ENCODE measurements at places on chromosomes 2 and 18. TPM values are rescaled to one million over a fixed set of nuclear protein-coding genes. Genes with fewer than 3 reads are reported as not detected.

DNA sequence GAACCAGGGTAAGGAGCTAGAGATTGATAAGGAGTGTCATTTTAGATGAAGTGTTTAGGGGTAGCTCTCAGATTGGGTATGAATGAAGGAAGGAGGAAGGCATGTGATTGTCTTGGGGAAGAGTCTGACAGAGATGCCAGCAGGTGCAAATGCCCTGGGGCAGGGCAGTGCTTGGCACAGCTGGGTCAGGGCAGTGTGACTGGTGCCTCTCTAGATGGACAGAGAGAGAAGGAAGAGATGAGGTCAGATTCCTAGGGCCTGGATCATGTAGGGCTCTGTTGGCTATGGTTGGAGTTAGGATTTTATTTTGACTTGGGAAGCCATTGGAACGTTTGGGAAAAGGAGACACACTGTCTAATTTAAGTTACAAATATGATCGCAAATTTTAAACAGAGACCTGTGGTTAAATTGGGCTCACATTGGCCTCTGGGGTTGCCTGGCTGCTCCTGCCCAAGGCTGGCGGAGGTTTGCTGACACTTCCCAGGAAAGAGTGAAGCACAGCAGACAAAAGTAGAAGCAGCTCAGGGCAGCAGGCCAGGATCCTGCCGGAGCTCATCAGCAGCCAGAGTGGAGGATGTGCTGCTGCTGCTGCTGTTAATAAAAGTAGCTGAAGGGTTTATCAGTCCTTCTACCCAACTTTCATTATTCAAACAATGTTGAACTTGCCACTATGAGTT is 32.7 kb upstream of the FHL2 start:
- DNase-seq: no peak

- no peak for DNase-seq
Observed at GRCh38 chr2:72034353-72035095, 113.1 kb downstream of the CYP26B1 start.

DNA sequence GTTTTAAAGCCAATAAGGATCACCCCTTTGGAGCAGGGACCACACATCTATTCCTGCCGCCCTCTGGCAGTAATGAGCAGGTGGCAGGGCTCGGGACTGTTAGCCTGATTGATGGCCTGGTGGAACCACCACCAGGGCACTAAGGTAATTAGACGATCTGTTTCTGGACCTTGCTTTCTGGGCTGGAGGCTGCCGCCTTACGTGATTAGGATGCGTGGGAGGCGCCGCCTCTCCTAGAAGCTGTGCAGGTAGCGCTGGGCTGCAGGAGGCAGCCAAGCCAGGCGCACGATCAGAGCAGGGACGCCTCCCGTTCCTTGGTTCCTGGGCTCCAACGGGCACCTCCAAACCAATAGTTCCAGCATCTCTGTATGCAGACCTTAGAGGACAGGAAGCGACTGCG is 242.6 kb upstream of the RAB12 start:
- no peak for DNase-seq

DNA sequence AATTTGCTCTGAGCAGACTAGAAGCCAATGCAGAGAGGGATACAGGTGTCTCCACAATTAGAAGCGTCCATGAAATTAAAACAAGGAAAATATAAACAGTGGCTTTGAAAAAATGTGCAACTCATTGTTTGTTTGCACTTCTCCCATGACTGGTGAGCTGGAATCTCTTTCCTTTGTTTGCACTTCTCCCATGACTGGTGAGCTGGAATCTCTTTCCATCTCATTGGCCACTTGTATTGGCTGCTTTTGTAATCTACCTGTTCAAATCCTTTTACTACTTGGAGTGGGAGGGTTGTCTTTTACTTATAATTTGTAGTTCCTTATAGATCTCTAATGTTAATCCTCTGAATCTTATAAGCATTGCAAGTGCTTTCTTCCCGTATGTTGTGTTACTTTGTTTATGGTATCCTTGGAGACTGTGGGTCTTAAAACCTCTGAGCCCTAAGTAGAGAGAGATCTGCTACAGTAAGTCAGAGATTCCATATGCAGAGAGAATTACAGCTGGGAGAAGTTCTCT is 94.1 kb downstream of the RTN4 start:
- DNase-seq: no peak

GRCh38 chr2:9768388-9768787 is 74.9 kb upstream of the TAF1B start:
- DNase-seq: no peak

DNA sequence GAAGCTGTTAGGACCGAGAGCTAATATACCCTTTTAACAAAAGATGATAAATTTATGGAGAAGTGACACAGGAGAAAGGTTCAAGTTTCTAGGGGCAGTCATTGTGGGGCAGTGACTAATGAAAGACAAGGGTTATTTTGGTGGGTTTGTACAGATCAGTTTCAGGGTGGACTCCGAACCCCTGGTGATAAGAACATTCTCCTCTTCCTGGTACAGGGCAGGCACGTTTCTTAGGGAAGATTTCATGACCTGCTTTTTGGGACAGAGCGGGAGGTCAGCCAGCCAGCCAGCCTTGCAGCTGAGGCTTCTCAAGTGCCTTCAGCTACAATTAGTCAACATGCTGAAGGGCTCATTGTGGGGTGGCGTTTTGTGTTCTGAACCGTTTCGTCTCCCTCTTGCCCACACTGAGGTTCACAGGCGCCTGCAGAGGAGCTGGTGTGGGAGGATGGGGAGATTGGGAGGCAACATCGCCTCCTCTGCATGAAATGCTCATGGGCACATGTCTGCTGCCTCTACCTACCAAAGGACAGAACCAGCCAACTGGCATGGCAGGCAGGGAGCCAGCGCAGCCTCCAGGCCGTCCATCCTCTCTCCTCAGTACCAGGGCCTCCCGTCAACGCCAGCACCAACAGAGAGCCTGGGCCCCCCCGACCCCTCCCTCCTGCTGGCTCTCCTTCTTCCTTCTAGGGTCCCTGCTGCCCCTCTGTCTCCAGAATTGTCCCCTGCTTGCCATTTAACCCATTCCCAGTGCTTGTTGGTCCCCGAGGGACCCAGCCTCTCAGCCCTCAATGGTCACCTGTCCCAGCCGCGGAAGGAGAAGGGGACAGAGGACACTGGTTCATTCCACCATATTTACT is 9.6 kb downstream of the CHMP1B start:
- no peak for DNase-seq

DNA sequence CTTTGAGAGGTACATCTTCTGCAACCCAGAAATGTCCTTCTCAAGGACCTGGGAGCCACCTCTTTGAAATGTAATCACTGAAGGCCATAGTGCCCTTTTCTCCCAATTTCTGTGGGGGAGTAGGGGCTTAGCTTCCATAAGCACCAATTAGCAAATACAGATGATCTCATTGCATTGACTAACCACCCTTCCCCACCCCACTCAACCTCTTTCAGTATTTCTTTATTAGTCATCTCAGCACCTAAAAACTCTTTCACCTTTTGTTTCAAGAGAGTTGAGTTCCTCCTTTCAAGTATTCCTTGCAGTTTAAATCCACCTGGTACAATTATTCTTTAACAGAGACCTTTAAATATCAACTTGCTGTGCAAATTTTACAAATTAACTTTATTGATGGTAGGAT is 1011.8 kb upstream of the CDH2 start:
- no peak for DNase-seq

GRCh38 chr2:234334756-234335155 is 162.1 kb downstream of the ARL4C start:
- no peak for DNase-seq

DNA sequence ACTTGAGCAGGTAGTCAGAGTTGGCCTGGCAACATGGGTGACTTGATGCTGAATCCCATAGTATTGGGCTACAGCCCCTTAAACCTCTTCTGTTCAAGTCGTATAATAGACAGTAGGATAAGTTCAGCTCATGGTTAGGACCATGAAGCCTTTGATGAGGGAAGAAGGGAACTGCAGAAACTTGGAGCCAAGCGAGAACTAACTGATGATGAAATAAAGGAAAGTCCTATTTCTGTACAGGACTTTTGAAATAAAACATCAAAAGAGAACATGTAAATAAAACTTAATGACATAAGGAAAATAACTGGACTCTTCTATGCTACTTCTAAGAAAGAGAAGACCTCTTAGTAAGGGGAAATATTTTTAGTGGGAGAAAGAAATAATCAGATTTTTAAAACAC is 51.2 kb upstream of the UGP2 start:
- no peak for DNase-seq

GRCh38 chr2:120338015-120338414 is 7.9 kb upstream of the INHBB start:
- no peak for DNase-seq

GRCh38 chr18:4734903-4735302 is 279.8 kb upstream of the DLGAP1 start:
- no peak for DNase-seq

DNA sequence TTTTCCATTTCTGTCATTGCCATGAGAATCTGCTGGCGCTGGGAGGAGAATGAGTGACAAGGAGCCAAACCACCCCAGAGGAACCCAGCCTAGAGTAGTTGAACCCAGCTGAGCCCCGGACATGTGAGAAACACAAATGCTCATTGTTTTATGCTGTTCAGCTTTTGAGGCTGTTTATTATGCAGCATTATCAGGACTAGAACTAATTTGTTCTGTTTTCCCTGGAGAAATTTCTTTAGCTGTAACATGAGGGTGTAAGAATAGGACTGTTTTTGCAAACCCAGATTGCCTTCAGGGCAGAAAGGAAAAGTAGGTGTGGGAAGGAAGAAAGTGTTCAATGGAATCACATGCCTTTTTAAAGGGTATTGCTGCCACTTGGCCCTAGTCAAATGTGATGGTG is 28.5 kb upstream of the DOCK10 start:
- no peak for DNase-seq

DNA sequence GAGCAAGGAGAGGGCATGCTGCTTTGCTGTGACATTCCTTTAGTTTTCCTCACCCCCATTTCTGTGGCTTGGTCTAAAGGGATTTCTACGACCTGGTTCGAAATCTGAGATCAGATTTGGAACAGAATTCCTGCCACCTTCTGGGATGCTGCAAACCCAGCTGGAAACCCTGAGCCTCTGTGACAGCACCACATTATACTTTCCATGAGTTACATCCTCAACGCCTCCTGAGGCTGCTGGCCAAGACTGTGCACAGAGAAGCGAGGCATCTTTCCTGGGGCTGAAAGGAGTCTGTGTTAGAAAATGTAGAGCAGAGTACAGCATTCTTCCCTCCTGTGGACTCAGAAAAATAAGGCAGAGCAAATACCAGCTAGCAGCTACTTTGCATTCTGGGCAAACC is 138.1 kb upstream of the CHAC2 start:
- no peak for DNase-seq

GRCh38 chr2:38886063-38886462 is 3.6 kb upstream of the ARHGEF33 start:
- no peak for DNase-seq

- DNase-seq: no peak
Observed at GRCh38 chr18:56563568-56563967, 74.8 kb downstream of the TXNL1 start.

DNA sequence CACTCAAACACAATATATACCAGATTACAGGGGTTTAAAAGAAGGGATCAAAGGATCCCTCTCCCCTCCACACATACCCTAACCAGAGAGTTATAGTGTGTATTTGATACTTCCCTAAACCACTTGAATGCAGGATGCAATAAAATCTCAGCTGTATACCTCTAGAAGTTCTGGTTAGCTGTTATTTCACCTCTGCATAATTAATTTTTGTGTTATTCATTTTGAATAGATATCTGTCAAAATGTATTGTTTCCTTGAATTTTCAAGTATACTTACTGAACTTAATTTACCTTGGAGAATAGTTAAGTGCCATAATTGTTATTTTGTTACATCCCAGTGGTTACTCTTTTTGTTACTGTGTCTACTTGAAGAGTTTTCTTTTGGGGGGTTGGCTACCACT is 34.5 kb downstream of the DDX1 start:
- DNase-seq: no peak

- no peak for DNase-seq
Observed at GRCh38 chr2:217478831-217479455, 523.9 kb downstream of the TNS1 start.

DNA sequence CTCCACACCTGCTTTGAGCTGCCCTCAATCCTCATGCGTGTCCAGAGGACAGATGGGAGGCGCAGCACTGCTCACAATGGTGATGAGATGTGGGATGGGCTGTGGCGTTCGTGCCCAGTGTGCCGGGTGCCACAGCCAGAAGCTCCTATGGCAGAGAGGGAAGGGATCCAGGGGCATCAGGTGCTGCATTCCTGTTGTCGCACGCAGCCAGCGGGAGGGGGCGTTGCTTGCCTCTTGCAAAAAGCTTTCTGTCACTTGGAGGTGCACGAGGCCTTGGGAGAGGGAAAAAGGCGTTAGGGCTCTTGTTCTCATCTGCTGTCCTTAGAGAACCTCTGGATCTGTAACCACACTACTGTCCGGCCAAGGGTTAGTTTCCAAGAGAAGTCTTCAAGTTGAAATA is 29.2 kb upstream of the ALLC start:
- no peak for DNase-seq

- no peak for DNase-seq
Observed at GRCh38 chr2:75035444-75036353, 77.3 kb downstream of the POLE4 start.

DNA sequence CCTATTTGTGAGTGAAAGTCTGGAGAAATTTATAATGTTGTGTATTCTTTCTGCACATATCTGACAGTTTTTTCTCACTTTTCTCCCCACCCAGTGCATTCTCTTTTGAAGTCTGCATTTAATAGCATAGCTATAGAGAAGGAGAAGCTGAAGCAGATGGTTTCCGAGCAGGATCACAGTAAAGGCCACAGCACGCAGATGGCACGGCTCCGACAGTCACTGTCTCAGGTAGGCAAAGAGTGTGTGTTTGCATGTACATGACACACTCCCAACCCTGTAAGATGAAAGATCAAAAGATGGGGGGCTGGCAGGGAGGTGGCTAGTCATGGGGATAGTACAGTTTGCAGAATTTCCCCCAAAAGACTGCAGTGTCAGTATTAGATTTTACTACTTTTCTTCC is 89.4 kb downstream of the PRKRA start:
- DNase-seq: no peak

DNA sequence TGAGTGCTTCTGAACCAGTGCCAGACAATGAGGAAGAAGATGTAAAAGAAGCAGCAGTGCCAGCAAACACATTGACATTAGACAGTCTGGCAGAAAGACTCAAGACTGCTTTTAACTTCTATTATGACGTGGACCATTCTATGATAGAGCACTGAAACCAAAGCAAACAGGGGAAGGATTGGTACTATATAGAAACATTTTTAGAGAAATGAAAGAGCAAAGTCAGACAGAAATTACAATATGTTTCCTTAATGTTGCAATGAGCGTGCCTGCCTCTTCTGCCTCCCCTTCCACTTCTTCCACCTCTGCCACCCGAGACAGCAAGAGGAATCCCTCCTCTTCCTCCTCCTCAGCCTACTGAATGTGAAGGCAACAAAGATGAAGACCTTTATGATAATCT is 39.7 kb downstream of the DHX57 start:
- DNase-seq: no peak

- no peak for DNase-seq
Observed at GRCh38 chr2:182031956-182032355, 46.3 kb downstream of the PPP1R1C start.

- no peak for DNase-seq
Observed at GRCh38 chr2:230684270-230685168, 28.1 kb upstream of the CAB39 start.

Gene SLC11A1
- 0.18 TPM for total RNA-seq

Gene DTNA
- total RNA-seq: 0.73 TPM

Gene FTCDNL1
- total RNA-seq: 2.6 TPM

Gene OBSL1
- total RNA-seq: 0.37 TPM

Gene WDR43
- total RNA-seq: 128 TPM

Gene CAPN14
- 0.18 TPM for total RNA-seq

Gene PROKR1
- not detected for total RNA-seq

Gene DLX1
- 0.09 TPM for total RNA-seq

Gene MYL1
- total RNA-seq: not detected

Gene MAPK4
- not detected for total RNA-seq

Gene STAMBP
- total RNA-seq: 54.3 TPM

Gene SLC8A1
- 5.5 TPM for total RNA-seq

Gene FAP
- total RNA-seq: not detected

Gene TUBA4B
- not detected for total RNA-seq

All from activated T-helper 2 cell treated with anti-CD3 and anti-CD28 coated beads, Interferon-gamma antibody, Interleukin-2, Interleukin-4, amounts not matched to agents 10 μg/mL and 5 μg/mL and 100 μg/mL, durations not matched to agents 14 hours and 24 hours and 36 hours (primary cell).